ENCODE measurements at places on chromosomes 11 and 22.

- H3K27me3 ChIP-seq = no peaks in the 10 kb centered on the region
- no peak for DNase-seq
- peaks cover 2% of the 10 kb centered on the region for H3K4me1 ChIP-seq
Observed at GRCh38 chr22:24697172-24697571, 77.3 kb downstream of the PIWIL3 start.

- no peaks in the 10 kb centered on the region for H3K36me3 ChIP-seq
- no peak for DNase-seq
- H3K27me3 ChIP-seq = no peaks in the 10 kb centered on the region
Observed at GRCh38 chr11:75510004-75510722, 15.6 kb downstream of the GDPD5 start.

- H3K4me3 ChIP-seq = no peak overlapping the region
- no peaks in the 10 kb centered on the region for H3K4me1 ChIP-seq
- H3K27me3 ChIP-seq = no peaks in the 10 kb centered on the region
Observed at GRCh38 chr11:71364176-71364671, 84.0 kb downstream of the DHCR7 start.

GRCh38 chr11:133381761-133382130 lies 150.6 kb downstream of the OPCML start:
- no peak overlapping the region for H3K4me3 ChIP-seq
- no peak for DNase-seq
- H3K27ac ChIP-seq = no peak overlapping the region
- H3K36me3 ChIP-seq = no peaks in the 10 kb centered on the region
- no peaks in the 10 kb centered on the region for H3K27me3 ChIP-seq

DNA sequence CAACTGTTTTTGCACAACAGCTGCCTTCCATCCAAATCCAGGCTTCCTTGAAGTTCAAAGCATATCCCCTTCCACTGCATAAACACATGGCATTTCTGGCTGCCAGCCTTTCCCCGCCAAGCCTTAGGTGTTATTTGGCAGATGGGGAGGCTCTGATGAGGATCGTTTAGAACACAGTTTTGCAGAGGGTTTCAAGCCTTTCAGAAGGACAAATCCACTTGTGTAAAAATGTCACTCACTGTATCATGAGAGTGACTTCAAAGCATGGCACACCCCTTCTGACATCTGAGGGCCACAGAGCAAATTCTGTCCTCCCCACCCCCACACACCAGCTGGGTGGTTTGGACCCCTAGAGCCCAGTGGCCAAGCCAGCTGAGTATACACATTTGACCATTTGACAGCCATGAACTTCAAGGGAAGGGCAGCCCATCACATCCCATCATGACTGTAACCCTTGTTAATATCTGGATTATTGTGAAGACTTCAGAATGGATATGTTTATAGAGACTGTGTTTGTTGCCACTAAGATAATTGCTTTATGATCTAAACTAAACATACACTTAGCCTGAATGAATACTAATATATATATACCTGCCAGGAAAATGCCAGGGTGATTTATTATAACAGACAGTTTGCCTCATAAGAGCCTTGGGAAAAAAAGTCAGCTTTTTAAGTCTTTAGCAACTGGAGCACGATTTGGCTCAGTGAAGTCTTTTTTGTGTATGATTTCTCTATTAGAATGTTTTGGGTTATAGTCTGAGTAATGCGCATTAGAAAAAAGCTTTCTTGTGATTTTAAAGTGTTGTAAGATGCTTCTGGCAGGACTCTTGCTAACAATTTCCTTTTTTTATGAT lies 31.9 kb downstream of the FBLN1 start:
- no peaks in the 10 kb centered on the region for H3K4me1 ChIP-seq
- no peak overlapping the region for H3K4me3 ChIP-seq
- H3K27ac ChIP-seq = no peak overlapping the region

DNA sequence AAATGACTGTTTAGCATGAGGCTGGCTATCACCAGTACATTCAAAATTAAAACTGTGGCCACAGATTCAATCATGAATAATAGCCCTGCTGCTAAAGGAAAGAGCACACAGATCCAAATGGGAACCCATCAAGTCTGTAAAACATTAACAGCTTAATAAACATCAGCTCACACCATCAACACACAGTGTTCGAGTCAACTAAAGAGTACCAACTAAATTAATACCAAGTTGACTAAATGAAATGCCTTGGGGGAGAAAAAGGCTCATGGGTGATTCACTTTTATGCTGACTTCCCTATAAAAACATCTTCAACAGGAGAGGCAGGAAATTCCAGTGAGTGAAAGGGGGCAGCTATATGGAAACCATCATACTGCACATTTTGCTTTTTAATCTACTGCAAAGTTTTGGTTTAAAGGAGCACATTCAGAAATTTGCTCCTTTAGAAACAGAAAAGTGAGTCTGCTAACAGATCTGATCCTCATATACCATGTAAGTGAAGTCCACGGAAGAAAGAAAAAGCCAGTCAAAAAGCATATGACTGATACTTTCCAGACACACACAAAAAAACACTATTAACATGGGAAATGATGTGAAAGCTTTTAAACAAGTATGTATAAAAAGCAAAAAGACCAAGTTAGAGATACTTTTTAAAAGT lies 16.3 kb downstream of the LGR4 start:
- H3K36me3 ChIP-seq = no peaks in the 10 kb centered on the region
- no peak overlapping the region for H3K4me3 ChIP-seq
- H3K27me3 ChIP-seq = no peaks in the 10 kb centered on the region
- DNase-seq = no peak
- no peaks in the 10 kb centered on the region for H3K4me1 ChIP-seq

DNA sequence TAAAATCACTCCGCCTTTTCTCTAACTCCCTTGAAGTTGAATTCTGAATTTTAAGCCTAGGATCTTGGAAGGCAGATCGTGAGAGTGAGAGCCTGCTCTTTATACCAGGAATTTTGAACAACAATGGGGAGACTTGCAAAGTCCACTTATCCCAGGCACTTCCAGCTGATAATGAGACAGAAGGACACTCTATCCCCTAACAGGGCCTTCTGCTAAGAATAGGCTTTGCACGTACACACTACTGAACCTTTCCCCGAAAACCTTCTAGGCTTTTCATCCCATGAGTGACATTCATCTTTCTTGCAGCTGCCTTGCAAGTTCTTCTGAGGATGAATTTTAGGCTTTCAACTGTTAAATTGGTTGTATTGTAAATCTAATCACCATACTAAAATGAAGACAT lies 44.0 kb upstream of the WT1 start:
- H3K36me3 ChIP-seq = no peaks in the 10 kb centered on the region
- H3K4me3 ChIP-seq = no peak overlapping the region
- no peaks in the 10 kb centered on the region for H3K27me3 ChIP-seq
- no peaks in the 10 kb centered on the region for H3K4me1 ChIP-seq
- DNase-seq = no peak

- H3K4me3 ChIP-seq = no peak overlapping the region
- no peak for DNase-seq
- no peaks in the 10 kb centered on the region for H3K27me3 ChIP-seq
- H3K4me1 ChIP-seq = peaks cover 15% of the 10 kb centered on the region
- no peaks in the 10 kb centered on the region for H3K36me3 ChIP-seq
Observed at GRCh38 chr22:20204311-20204710, 53.5 kb upstream of the CCDC188 start.

DNA sequence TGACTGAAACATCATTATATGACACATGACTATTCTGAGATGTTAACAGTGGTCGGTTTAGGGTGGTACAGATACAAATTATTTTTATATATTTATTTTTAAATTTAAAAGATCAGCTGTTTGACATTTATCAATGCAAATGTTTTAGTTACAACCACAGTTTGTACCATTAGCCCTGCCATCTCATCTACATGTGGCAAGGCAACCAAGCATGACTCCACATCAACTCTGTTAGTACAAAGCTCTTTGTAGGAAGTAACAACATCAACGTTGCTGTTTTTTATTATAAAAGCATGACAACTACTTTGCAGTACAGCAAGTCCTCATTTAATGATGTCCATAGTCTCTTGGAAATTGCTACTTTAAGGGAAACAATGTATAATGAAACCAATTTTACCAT lies 40.8 kb downstream of the ENTHD1 start:
- no peaks in the 10 kb centered on the region for H3K4me1 ChIP-seq
- no peaks in the 10 kb centered on the region for H3K27me3 ChIP-seq
- no peaks in the 10 kb centered on the region for H3K36me3 ChIP-seq
- H3K4me3 ChIP-seq = no peak overlapping the region
- no peak for DNase-seq
- H3K27ac ChIP-seq = no peak overlapping the region

- no peak overlapping the region for H3K4me3 ChIP-seq
- no peaks in the 10 kb centered on the region for H3K4me1 ChIP-seq
- H3K36me3 ChIP-seq = no peaks in the 10 kb centered on the region
- H3K27ac ChIP-seq = no peak overlapping the region
- H3K27me3 ChIP-seq = no peaks in the 10 kb centered on the region
Observed at GRCh38 chr11:73551677-73552076, 46.2 kb downstream of the FAM168A start.

GRCh38 chr11:86144846-86145245 lies 76.0 kb upstream of the PICALM start:
- H3K27me3 ChIP-seq = no peaks in the 10 kb centered on the region
- no peak overlapping the region for H3K4me3 ChIP-seq
- H3K36me3 ChIP-seq = no peaks in the 10 kb centered on the region
- no peak overlapping the region for H3K27ac ChIP-seq

DNA sequence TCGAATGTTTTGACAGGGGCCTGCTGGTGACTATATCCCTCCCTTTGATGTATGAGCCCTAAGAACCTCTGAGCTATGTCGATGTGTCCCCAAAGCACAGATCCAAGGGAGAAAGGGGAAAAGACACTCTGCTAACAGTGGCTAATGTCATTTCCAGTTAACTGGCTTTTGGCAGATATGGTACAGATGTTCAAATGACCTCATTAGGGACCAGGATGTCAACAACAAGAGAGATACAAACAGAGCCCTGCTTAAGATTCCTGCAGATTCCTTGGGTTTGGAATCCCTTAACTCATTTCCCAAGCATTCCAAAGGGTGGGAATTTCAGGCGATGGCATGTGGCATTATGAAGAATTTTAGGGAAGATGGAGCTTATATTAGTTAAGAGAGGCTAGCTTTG lies 517.3 kb downstream of the SOX6 start:
- no peak overlapping the region for H3K4me3 ChIP-seq
- peaks cover 2% of the 10 kb centered on the region for H3K4me1 ChIP-seq
- no peaks in the 10 kb centered on the region for H3K36me3 ChIP-seq
- peak; percentile 58 for DNase-seq
- H3K27ac ChIP-seq = no peak overlapping the region

GRCh38 chr11:131734871-131735270 lies 364.5 kb downstream of the NTM start:
- H3K4me1 ChIP-seq = no peaks in the 10 kb centered on the region
- no peaks in the 10 kb centered on the region for H3K27me3 ChIP-seq
- no peaks in the 10 kb centered on the region for H3K36me3 ChIP-seq
- no peak overlapping the region for H3K27ac ChIP-seq
- DNase-seq = peak; percentile 18
- H3K4me3 ChIP-seq = no peak overlapping the region

GRCh38 chr11:13884158-13884799 lies 78.2 kb upstream of the SPON1 start:
- H3K4me3 ChIP-seq = no peak overlapping the region
- no peak for DNase-seq
- no peaks in the 10 kb centered on the region for H3K36me3 ChIP-seq
- H3K27me3 ChIP-seq = no peaks in the 10 kb centered on the region

DNA sequence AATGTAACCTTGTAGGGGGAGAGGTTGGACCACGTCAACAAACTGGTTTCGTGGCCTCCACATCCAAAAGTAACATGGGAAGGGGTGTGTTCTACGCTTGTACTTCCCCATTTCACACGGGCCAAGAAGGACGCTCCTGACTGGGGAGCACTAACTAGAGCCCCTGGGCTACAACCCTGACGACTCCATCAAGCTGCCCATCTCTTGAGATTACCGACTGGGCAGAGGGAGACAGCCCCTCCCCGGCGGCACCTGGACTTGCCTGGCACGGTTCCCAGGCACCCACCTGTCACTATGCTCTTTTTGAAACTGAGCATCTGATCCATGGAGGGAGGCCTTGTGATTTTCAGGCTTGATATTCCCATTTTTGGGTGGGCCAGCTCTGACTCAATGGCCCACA lies 68.5 kb downstream of the SHANK2 start:
- no peaks in the 10 kb centered on the region for H3K27me3 ChIP-seq
- no peaks in the 10 kb centered on the region for H3K4me1 ChIP-seq
- DNase-seq = no peak

GRCh38 chr11:113475160-113475761 lies at the start of gene DRD2:
Gene DRD2 (minus strand): TSS chr11:113475398. CDS start chr11:113424651, 50,747 bp downstream.
- no peak within 1 kb of the TSS for H3K4me3 ChIP-seq
- peak; percentile 19 for DNase-seq
- H3K36me3 ChIP-seq = no peaks in the 10 kb centered on the region
- no peaks in the 10 kb centered on the region for H3K4me1 ChIP-seq
- H3K27ac ChIP-seq = no peak within 1 kb of the TSS

GRCh38 chr11:78158987-78159652 lies 19.7 kb upstream of the ALG8 start:
- no peak overlapping the region for H3K27ac ChIP-seq
- no peak for DNase-seq
- H3K4me1 ChIP-seq = no peaks in the 10 kb centered on the region
- no peak overlapping the region for H3K4me3 ChIP-seq

GRCh38 chr11:34669458-34669857 lies 48.6 kb downstream of the EHF start:
- H3K27ac ChIP-seq = no peak overlapping the region
- H3K4me1 ChIP-seq = no peaks in the 10 kb centered on the region
- H3K36me3 ChIP-seq = no peaks in the 10 kb centered on the region

DNA sequence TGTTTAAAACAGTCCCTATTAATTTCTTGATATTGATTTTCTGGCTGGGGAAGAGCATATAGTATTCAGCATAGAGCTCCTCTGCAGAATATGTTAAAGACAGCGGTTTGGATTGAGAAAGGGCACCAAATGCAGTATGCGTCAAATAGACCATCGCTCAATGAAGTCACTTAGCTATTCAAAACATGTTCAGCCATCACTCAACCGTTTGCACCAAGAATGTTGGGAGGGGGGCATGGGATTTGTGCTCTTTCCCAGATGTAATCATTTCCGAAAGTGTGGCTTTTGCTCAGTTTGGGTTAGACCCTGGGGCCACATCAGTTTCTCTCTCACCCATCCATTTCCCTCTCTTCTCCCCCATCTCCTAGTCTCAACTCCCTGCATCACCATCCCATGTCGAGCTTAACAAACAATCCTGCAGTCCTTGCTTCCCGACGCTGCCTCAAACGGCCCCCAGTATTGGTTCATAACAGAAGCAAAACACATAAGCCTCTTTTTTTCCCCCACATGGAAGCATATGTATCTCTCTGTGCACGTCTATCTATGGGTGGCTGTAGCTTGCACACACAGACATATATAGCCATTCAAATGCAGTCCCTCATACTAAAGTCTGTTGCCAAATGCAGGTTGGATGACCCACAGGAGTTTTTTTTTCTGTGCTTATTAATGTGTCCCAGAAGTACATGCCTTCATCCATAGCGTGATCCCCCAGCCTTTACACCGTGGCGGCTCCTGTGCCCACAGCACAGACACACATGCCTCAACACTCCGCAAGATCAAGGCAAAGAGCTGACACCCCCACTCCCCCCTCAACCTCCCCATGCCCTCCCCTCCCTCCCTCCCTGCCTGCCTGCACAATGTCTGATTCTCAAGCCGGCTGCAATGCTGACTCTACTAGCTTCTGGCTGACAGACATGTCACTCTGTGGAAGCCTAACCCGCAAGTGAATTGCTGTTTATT lies 2.6 kb downstream of the CACNG2 start:
- no peaks in the 10 kb centered on the region for H3K36me3 ChIP-seq
- no peaks in the 10 kb centered on the region for H3K4me1 ChIP-seq
- no peak overlapping the region for H3K27ac ChIP-seq
- DNase-seq = no peak
